ENCODE measurements at places on chromosomes 7 and 10.

DNA sequence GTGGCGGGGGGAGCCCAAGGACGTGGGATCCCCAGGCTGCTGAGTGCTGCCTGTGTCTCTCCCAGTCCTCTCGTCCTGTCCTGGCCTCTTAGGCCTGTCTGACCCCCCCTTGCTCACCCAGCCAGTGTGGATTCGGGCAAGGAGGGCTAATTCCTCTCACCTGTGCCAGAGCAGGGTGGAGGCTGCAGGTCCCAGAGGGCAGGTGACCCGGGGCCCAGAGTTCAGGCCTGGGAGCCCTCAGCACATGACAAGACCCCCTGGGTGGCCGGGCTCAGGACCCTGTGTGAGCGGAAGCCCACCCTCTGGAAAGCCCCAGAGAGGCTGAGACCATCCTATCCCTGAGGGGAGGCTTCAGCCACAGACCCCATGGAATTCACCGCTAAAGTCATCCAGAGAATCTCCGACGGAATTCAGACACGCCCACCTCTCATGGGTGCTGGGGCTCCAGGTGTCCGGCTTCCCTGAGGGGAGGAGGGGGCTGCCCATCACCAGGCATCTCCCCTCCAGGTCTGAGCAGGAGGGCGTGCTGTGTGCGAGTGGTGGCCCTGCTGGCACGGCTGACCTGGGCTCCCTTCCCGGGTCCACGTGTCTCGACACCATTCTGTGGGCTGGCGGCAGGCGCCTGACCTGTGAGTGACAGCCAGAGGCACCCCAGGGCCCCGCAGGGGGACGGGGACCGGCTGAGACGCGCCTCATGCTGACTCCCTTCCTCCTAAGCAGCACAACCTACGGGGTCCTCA lies 5.0 kb downstream of the KNDC1 start:
- no peak for DNase-seq

- DNase-seq = no peak
These were observed 161.1 kb downstream of the PRKAG2 start for GRCh38 chr7:151715666-151716315.

GRCh38 chr10:33454554-33454953 lies 120.1 kb upstream of the NRP1 start:
- no peak for DNase-seq

- DNase-seq = no peak
These were observed 8.8 kb upstream of the ZCCHC24 start for GRCh38 chr10:79454259-79454658.

GRCh38 chr7:1978656-1979590 lies 253.8 kb downstream of the MAD1L1 start:
- no peak for DNase-seq

- DNase-seq = no peak
These were observed 289.7 kb downstream of the TCF7L2 start for GRCh38 chr10:113239566-113240350.

DNA sequence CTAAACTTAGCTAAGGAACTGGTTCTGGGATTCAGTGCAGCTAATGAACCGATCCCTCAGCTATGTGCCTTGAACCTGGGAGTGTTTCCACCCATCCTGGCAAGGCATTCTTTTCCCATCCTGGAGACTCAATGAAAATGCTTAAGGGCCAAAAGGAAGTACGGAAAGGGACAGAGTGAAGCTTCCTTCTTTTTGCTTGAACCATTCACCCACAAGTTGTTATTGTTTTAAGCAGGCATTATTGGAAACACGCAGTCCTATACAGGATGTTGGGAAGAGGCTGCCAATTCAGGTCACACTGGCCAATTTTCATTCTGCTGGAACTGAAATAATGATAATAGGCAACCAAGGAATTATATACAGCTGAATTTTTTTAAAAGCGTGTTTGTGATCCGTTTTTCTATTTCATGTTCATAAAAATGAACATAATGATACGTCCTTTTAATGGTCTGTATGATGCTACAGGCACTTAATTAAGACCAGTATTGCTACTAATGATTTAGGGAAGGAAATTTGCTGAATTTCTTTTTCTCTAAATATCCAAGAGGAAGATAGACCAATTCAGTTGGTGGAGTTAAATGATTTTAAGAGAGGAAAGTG lies 57.8 kb upstream of the FZD1 start:
- DNase-seq = no peak

GRCh38 chr10:5168897-5169420 lies 16.0 kb downstream of the AKR1C8 start:
- DNase-seq = no peak

GRCh38 chr10:130729876-130730275 lies 581.6 kb downstream of the TCERG1L start:
- no peak for DNase-seq

GRCh38 chr10:95355301-95355700 lies 64.5 kb upstream of the PDLIM1 start:
- DNase-seq = no peak

GRCh38 chr7:135853499-135853898 lies 104.9 kb upstream of the FAM180A start:
- DNase-seq = no peak

DNA sequence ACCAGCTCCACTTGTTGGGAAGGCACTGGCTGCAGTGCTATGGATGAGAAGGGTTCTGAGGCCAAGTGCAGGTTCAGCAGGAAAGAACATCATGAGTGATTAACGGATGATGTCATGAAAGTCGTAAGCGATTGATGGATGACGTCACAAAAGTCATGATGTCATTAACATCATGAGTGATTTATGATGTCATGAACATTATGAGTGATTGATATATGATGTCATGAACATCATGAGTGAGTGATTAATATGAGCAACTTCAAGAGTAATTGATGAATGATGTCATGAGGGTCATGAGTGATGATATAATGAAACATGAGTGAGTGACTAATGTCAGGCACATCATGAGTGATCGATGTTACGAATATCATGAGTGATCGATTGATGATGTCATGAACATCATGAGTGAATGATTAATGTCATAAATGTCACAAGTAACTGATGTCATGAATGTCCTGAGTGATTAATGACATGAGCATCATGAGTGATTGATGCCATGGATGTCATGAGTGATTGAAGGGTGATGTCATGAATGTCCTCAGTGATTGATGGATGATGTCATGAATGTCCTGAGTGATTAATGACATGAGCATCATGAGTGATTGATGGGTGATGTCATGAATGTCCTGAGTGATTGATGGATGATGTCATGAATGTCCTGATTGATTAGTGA lies 185.6 kb downstream of the PAXIP1 start:
- DNase-seq = no peak

Measured in skin of body (tissue), 3 donors.